CD4-positive, alpha-beta T cell treated with Interleukin-21 for 1 hour (primary cell): ENCODE measurements at places on chromosomes 1 and 21.

DNA sequence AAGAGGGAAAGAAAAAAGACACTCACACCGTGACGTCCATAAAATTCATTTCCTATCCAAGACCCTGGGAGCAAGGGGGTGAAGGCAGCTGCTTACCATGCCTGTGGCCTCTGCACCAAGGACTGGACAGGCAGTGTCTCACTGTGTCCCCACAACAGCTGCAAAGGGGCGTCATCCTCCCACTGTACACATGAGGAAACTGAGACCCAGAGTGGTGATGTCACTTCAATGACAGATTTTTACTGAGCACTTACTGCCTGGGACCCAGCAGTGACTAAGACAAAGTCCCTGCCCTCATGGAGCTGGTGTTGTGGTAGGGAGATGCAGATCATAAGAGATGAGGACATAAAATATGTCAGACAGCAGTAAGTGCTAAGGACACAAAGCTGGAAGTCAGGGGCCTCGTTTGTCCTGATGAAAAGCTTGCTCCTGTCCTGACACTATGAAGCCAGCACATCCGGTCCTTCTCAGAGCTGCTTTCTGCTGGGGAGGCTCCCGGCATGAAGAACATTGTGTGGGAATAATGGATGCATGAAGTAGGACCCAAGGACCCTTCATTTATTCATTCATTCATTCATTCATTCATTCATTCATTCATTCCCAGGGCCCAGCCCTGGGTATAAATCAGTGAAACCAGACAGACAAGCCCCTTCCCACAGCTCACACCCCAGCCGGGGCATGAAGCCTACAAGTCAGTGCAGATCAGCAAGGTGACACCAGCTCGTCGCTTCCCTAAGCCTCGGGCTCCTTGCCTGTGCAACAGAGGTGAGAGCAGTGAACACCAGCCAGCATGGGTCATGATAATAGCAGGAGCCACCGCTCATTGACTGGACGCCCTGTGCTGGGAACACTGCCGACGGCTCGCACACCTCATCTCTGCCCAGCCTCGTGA lies 473.7 kb downstream of the MATN1 start:
- DNase-seq, result no peak

DNA sequence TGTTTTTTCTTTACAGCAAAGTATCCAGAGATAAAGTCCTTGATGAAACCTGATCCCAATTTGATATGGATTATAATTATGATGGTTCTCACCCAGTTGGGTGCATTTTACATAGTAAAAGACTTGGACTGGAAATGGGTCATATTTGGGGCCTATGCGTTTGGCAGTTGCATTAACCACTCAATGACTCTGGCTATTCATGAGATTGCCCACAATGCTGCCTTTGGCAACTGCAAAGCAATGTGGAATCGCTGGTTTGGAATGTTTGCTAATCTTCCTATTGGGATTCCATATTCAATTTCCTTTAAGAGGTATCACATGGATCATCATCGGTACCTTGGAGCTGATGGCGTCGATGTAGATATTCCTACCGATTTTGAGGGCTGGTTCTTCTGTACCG lies 6.5 kb downstream of the DEGS1 start:
- DNase-seq, result no peak

DNA sequence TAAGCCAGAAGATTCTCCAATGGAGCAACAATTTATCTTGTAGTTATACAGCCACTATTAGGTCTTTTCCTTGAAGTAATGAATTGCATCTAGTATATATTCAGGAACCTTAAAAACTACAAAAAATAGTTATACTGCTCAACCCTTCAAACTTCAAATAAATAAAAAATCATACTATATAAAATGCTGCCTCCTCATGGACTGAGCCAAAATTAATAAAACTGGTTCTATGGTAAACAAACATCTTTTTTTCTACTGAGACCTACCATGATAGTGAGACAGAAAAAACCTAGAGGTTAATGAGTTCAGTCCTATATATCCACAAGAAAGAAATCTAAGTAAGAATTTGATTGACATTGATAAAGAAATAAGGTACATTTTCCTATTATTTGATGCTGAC lies 67.7 kb downstream of the GPATCH2 start:
- no peak for DNase-seq

DNA sequence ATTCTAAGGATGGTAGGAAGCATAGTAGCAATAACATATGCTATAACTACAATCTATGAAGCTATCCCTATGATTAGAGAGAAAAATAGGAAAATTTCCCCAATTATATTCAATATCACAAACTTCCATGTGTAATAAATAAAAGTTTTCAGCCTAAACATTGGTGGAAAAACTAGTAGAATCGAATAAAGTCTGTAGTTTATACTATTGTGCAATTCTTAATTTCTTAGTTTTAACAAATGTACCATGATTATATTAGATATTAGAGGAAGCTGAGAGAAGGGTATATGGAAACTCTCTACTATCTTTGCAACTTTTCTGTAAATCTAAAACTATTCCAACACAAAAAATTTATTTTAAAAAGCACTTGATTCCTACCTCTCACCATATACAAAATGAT lies 13.8 kb upstream of the GFI1 start:
- DNase-seq, result no peak

GRCh38 chr1:205769641-205770365 lies 5.5 kb downstream of the RAB29 start:
- DNase-seq, result no peak

DNA sequence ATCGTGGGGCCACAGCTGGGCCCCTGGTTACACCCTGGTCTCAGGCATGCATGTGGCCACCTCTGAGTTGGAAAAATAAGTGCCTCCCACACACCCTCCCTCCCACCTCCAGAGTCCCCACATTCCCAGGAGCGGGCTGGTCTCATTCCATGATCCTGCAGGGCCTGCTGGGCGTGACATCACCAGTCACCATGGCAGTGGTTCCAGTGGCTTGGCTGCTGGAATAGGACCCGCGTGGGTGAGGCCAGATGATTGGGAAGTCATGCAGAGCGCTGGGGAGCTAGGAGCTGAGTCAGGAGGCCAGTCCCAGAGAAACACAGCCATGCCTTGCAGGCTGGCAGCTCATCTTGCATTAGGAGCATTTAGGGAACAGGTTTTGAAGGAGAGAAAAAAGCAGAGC lies 125.4 kb upstream of the TMEM51 start:
- DNase-seq, result no peak

- no peak for DNase-seq
Observed at GRCh38 chr1:236392182-236392581, 1.9 kb upstream of the EDARADD start.

- no peak for DNase-seq
Observed at GRCh38 chr1:156248323-156248683, 447 bp upstream of the PAQR6 start.

GRCh38 chr21:41923631-41924367 lies 30.0 kb downstream of the C2CD2 start:
- DNase-seq, result no peak

DNA sequence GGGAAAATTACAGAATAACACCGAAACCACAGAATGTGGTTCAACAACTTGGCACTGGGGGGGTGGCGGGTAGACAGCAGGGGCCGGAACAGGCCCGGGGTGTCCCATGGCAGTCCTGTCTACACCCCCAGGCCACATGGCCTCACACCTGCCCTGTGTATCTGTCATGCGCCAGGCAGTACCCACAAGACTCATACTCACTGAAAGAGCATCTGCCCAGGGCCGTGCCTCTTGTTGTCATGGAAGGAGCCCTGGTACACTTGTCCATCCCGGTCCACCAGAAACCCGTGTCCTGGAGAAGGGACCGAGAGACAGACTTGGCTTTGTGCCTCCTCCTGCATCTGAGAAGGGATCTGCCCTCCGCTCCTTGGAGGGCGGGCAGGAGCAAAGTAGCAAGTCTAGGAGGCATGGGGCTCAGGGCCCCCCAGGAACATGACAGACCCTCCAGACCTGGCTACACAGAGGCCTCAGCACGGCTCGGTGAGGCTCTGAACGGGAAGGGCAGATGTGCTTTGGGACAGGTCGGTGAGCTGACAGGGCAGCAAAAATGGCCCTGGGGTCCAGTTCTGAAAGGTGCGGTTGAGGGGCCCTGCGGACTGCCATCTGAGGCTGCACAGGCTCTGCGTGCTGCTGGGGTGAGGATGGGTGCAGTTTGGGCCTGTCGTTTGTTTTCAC lies 5.6 kb downstream of the MORN1 start:
- no peak for DNase-seq

- DNase-seq, result no peak
Observed at GRCh38 chr1:49171941-49172593, 395.4 kb upstream of the BEND5 start.

DNA sequence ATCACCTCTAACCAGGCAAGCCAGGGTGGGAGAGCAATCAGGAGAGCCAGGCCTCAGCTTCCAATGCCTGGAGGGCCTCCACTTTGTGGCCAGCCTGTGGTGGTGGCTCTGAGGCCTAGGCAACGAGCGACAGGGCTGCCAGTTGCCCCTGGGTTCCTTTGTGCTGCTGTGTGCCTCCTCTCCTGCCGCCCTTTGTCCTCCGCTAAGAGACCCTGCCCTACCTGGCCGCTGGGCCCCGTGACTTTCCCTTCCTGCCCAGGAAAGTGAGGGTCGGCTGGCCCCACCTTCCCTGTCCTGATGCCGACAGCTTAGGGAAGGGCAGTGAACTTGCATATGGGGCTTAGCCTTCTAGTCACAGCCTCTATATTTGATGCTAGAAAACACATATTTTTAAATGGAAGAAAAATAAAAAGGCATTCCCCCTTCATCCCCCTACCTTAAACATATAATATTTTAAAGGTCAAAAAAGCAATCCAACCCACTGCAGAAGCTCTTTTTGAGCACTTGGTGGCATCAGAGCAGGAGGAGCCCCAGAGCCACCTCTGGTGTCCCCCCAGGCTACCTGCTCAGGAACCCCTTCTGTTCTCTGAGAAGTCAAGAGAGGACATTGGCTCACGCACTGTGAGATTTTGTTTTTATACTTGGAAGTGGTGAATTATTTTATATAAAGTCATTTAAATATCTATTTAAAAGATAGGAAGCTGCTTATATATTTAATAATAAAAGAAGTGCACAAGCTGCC lies 19.8 kb downstream of the CSF1 start:
- DNase-seq, result no peak

- DNase-seq, result no peak
Observed at GRCh38 chr1:186841599-186841998, 12.8 kb downstream of the PLA2G4A start.

DNA sequence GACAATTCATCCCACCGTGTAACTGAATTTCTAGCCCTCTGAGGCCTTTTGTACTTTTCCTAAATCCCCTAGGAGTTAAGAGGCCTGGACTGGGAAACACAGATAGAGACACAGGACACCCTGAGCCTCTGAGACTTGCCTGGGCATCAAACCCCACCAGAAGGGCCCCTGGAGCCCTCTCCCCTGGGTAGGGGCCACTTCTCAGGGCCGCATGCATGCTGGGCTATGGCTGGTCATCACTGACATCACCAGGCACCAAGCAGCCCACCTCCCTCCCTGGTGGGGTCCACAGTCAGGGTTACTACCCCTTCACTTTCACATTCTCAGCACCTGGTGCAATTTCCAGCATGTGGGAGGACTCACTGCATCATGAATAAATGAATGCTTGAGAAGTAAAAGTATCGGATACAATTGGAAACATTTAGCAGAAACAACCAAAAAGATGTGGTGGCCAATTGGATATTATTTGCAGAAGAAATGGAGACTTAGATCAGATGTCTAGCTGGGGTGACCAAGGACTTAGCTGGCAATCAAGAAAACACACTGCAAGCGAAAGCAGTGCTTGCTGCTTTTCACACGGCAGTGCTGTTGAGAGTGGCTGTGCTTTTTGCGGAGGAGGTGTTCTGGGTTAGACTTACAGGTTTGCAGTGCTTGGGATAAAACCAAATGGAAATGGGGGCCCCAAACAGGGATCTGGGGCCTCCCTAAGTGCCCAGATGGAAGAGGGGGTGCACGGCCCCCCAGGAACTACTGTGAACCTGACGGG lies 950 bp upstream of the KRTAP10-7 start:
- no peak for DNase-seq

- DNase-seq, result no peak
Observed at GRCh38 chr1:115732316-115732715, 36.2 kb downstream of the CASQ2 start.

DNA sequence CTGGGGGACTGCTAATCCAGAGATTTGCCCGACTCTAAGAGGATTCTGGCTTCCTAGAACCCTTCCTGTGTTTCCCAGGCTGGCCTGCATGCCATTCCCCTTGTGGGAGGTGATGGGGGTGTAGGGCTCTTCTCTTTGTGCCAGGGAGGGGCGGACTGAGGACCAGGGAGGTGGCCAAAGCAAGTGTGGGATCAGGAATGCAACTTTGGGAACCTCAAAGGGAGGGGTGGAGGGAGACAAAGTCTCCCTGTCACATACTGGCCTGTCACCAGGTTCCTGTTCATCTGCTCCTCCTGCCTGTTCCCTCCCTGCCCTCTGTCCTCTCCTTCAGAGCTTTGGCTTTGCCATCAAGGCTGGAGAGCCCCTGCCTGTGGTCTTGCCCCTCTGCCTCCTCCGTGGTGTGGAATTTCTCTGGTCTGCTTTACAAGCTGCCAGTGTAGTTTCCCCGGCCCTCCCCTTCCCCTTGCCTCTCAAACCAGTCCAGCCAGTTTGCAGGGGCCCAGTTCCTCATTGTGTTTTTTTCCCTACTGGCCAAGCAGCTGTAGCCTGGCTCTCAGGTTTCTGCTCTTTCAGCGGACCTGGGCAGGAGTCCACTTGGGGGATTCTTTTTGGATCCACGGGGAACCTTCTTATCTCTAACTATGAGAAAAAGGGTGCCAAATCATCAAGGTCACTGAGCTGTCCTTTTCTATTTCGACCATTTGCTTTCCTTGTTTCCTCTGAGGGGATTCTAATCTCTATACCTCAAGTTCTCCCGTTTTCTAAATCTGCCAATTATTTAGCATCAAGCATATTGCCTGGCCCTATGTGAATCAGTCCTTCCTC lies 1.8 kb downstream of the CGN start:
- DNase-seq, result no peak

DNA sequence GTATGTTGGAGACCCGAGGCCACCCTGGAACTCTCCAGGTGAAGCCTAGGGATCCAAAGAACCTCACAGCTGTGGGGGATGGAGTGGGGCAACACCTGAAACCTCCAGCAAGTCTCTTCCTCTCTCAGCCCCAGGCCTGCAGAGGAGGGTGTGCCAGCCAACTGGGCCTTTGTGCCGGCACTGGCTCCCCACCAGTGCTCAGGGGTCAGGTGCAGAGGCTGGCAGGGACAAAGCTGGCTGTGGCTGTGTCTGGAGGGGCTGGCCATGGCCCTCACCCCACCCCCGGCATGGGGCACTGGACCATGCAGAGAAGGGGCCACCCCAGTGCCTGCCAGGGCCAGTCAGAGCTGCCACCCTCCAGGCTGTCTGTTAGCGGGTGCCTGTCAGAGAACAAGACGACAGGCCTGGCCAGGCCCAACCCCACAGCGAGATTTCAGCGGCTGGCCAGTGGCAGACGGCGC lies 3.9 kb downstream of the COL18A1 start:
- DNase-seq, result no peak

DNA sequence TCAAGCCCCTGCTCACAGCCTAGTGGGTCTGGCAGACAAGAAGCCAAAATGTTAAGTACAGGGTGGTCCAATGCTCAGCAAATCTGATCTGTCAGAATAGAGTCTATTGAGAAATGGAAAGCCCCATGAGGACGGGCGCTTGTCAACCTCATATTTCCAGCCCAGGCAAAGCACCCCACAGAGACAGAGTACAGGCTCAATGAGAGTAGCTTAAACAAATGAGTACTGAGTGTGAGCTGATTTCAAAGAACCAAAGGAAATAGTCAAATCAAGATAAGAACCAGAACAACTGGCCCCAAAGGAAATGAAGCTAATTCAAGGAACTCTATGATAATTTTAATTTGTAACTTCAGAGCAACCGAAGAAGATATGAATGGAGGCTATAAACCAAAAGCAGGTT lies 44.6 kb upstream of the SLC30A1 start:
- DNase-seq, result no peak

GRCh38 chr1:55310505-55310971 lies 95.4 kb upstream of the USP24 start:
- DNase-seq, result no peak
